ENCODE measurements at places on chromosomes 16 and 17. TPM values are rescaled to one million over a fixed set of nuclear protein-coding genes. Genes with fewer than 3 reads are reported as not detected.

GRCh38 chr17:48068491-48068961 is 20.4 kb downstream of the NFE2L1 start:
- no peak for DNase-seq

GRCh38 chr17:3983606-3984484 is 19.6 kb upstream of the ATP2A3 start:
- no peak for DNase-seq

GRCh38 chr16:2157480-2158261 is 2.1 kb downstream of the TRAF7 start:
- no peak for DNase-seq

Gene PRSS36
- polyA plus RNA-seq: 0.67 TPM

- no peak for DNase-seq
Observed at GRCh38 chr17:4560421-4560820, at the start of gene GGT6. Gene GGT6 (minus strand): TSS chr17:4560577. CDS start chr17:4560521, 56 bp downstream.

- DNase-seq: no peak
Observed at GRCh38 chr16:19994466-19995170, 79.1 kb downstream of the GPR139 start.

DNA sequence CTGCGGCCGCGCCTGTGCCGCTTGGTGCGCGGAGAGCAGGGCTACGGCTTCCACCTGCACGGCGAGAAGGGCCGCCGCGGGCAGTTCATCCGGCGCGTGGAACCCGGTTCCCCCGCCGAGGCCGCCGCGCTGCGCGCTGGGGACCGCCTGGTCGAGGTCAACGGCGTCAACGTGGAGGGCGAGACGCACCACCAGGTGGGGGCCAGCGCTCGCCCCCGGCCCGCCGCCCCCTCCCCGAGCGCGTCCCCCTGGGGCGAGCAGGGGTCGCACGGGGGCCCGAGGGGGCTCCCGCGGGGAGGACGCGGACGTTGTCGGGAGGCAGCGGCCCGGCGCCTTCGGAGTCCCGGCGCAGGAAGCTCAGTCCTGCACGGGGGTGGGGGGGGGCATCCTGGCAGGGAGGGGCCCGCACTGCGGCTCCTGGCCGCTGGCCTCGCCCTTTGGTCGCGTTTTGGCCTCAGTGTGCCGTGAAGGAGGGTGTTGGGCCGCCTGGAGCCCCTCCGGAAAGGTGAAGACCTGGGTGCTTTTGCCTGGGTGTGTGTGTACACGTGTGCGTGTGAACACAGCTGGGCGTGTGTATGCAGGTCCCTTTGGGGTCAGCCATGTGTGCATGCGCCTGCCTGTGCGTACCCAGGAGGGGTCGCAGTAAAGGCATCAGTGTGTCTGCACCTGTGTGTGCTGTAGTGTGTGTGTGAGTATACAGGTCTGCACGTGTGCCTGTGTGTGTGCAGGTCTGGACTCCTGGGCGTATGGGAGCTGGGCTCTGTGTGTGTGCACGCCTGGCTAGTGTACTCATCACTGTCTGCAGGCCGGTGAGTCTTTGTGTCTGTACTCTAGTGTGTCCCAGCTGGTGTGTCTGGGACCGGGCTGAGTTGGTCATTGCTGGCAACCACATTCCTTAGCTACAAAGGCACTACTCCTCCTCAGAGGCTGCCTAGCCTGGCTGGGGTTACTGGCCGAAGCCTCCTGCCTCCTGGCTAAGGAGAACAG is 615 bp downstream of the NHERF2 start:
- no peak for DNase-seq
